ENCODE measurements at places on chromosomes 3 and 15.

- no peak for DNase-seq
Observed at GRCh38 chr3:5357089-5357488, 169.6 kb downstream of the EDEM1 start.

DNA sequence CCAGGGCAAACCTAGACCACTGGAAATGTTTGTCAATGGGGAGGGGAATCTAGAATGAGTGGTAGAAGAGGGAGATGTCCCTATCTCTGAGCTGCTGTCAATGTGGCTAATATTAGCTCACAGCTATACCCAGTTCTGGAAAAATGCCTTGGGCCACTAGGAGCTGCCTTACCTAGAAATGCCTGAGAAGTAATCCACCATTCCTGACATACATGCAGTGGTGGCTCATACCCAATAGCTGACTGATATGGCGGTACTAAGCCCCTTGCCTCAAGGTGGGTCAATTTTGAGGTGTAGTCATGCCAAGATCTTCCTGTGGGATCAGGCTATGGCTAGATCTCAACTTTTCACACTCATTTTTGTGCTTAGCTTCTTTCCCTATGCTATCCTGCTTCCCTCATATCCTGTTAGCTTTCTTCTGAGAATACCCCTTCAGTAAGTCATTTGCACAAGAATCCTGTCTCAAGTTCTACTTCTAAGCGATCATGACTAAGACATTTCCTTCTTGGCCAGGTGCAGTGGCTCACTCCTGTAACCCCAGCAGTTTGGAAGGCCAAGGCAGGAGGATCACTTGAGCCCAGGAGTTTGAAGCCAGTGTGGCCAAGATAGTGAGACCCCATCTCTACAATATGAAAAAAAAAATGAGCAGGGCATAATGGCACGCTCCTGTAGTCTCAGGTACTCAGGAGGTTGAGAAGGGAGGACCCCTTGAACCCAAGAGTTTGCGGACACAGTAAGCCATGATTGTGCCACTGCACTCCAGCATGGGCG is 49.1 kb upstream of the RFX7 start:
- DNase-seq: no peak

DNA sequence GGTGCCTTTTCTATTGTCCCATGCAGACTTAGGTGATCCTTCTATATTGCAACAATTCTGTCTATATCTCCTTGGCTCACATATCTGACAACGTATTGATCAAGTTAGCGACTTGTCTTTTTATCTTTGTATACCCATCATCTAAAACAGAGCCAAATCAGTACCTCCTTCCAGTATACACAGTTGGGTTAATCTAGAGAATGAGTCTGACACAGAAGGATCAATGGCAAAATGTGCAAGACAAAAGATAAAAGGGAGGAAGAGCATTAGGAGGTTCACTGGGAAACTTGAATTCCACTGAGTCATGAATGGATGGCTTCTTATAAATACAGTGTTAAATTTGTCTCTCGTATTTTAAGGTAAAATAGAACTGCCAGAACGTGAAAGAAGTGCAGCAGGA is 6.0 kb downstream of the AADAC start:
- no peak for DNase-seq

- DNase-seq: no peak
Observed at GRCh38 chr3:146692254-146692653, 87.1 kb upstream of the PLSCR5 start.

- no peak for DNase-seq
Observed at GRCh38 chr3:119352034-119352609, 57.9 kb downstream of the ARHGAP31 start.

Data from activated T-helper 1 cell treated with anti-CD3 and anti-CD28 coated beads, Interleukin-12 subunit alpha, Interleukin-12 subunit beta, Interleukin-2, Interleukin-4 antibody, amounts not matched to agents 30 ng/mL and 10 ng/mL and 1 ng/mL, durations not matched to agents 14 hours and 24 hours and 36 hours (primary cell).